Stimulated activated naive B cell treated with anti-CD40 and anti-IgM and Interleukin-4, amounts not matched to agents 10 μg/mL and 1 μg/mL and 100 μg/mL, for 72 hours (primary cell): ENCODE measurements at places on chromosomes 6 and 20.
A peak's percentile ranks its signal among the peaks of the same experiment; 100 is the strongest.

DNA sequence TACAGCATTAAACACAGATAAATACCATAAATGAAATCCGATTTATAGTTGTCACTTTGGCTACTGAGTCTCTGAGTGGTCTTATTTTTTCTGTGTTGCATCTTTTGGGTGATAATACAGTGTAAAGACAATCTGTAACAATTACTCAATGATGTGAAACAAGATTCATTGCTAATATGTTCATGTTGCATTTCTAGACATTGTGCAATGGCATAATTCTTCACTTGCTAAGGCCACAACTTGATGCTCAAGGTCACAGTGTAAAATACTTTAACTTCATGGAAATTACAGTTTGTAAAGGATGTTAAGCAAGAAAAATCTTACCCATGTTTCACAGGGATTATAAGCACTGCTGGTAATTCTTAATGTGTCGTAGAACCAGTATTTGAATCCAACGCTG is 74.9 kb upstream of the SMLR1 start:
- no peak for DNase-seq

GRCh38 chr6:116883005-116883404 is 6.0 kb downstream of the RFX6 start:
- DNase-seq, result no peak

- DNase-seq, result no peak
Observed at GRCh38 chr20:7392542-7393206, 547.6 kb downstream of the HAO1 start.

DNA sequence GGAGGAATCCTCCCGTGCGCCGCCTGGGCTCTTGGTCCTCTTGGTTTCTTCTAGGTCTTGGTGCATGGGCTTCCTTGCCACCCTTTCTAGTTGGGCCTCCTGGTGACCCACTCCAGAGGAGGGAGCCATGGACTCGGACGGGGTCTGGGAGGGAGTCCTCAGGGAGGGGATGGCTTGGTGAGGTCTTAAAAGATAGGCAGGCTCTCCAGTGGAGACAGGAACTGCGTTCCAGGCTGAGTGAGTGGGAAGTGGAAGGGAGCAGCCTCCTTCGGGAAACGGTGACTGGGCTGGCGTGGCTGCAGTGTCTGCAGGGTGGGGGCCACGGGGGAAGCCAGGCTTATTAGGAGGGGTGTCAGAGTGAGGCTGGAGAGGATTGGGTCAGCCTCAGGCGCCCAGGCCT is 152.8 kb downstream of the GRM4 start:
- no peak for DNase-seq

- no peak for DNase-seq
Observed at GRCh38 chr6:6820641-6821238, 232.2 kb downstream of the LY86 start.

DNA sequence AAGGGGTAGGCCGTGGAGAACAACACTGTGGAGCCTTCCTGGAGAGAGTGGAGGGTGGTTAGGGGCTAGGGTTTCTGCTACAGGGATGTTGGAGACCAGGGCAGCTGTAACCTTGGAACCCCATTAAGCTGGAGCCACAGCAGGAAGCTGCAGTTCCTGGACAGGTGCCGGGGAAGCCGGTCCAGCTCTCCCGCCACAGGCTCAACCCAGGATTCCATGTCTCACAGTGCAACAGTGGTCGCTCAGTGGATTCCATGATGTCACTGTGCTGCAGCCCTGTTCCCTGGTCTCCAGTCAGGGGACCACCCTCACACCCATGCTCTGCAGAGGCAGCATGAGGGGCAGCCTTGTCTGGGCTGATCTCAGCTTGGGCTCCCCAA is 264.6 kb upstream of the CDYL start:
- no peak for DNase-seq

- DNase-seq, result peak; percentile 63
Observed at GRCh38 chr6:137218473-137218916, 690 bp downstream of the IFNGR1 start.

DNA sequence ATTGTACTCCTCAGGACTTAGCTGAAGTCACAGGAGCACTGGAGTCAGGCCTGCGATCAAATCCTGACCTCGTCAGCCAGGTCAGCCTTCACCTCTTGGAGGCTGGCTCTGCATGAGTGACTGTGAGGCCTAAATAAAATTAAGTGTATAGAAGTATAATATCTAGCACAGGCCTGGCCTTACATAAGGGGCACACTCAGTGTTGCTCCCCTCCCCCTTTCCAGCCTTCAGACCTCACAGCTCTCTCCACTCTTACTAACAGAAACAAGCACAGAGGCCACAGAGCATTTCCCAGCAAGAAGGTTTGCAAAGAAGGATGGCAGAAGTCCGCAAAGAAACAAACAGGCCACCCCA is 84.8 kb downstream of the TRERF1 start:
- no peak for DNase-seq

GRCh38 chr6:151390851-151391470 is 398 bp downstream of the ZBTB2 start:
- peak; percentile 68 for DNase-seq

DNA sequence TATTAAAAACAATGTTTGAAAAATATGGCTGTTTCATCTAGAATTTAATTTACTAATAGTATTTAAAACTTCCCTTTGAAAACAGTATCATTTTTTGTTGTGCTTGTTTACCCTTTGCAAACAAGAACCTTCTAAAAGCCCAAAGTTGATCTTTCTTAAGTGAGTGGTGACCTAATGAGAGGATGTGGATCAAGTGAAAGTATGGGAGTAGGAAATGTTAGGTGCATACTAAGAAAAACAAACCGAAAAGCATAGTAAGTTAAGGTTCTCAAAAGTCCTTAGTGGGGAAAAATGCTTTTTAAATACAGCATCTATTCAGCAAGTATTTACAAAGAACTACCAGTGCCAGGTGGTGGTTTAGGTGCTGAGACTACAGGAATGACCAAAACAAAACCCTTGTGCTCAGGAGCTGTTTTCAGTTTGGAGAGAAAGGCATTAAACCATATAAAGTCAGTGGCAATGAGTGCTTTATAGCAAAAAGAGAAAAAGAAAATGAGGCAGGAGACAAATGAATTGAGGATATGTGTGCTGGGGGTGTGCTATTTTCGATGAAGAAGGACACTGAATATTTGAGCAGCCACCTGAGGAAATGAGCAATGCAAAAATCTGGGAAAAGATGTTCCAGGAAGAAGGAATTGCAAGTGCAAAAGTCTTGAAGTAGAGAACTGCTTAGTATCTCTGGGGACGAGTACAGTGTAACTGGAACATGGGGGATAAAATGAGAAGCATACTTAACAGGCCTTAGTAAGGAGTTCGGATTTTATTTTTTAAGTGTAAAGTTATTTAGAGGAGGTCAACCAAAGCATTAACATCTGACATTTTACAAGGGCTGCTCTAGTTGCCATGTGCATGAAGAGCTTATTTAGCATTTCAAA is 24.0 kb downstream of the RNF146 start:
- DNase-seq, result no peak

- no peak for DNase-seq
Observed at GRCh38 chr20:39630215-39630908, 668.2 kb downstream of the DHX35 start.
